ENCODE measurements at places on chromosomes 7 and 10.
A peak's percentile ranks its signal among the peaks of the same experiment; 100 is the strongest.

GRCh38 chr10:14652067-14652466, 122.6 kb downstream of the FAM107B start:
- DNase-seq = no peak

- no peak for DNase-seq
Measured at GRCh38 chr10:117352724-117353123, 22.5 kb downstream of the PDZD8 start.

- no peak for DNase-seq
Measured at GRCh38 chr7:29805886-29806207, 461 bp upstream of the WIPF3 start.

DNA sequence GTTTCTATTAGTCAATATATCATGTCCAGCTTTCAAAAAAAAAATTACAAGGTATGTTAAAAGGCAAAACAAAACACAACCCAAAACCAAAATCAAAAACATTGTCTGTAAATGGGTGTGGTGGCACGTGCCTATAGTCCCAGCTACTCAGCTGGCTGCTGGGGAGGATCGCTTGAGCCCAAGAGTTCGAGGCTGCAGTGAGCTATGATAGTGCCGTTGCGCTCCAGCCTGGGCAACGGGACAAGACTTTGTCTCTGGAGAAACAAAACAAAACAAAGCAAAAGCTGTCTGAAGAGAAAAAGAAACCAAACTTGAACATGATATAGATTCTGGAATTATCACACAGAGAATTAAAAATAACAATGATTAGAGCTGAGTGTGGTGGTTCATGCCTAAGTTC, 10.3 kb upstream of the CPA5 start:
- DNase-seq = no peak

- DNase-seq = no peak
Measured at GRCh38 chr10:132866601-132867381, 75.6 kb downstream of the CFAP46 start.

GRCh38 chr10:947051-947450, 15.5 kb upstream of the LARP4B start:
- no peak for DNase-seq

GRCh38 chr7:130275826-130276297, 9.2 kb downstream of the CPA2 start:
- no peak for DNase-seq

GRCh38 chr10:110531687-110532086, 34.0 kb downstream of the DUSP5 start:
- no peak for DNase-seq

DNA sequence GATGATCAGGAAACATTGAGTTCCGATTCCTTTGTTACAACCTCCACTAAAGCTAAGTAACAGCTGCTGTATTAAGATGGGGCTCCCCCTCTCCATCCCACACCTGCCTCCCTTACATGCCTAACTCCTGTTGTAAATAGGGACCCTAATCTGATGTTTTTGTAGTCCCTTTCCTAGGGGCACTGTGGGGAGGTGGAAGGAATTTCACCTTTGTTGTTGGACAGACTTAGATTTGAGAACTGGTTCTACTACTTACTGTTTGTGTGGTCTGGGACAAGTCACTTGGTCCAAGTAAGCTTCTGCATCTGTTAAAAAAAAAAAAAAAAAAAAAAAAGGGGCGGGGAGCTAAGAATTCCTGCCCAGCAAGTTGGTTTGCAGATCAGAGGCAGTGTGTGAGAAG, 42.6 kb downstream of the KIAA1217 start:
- no peak for DNase-seq

GRCh38 chr7:131236318-131236672, 91.4 kb upstream of the MKLN1 start:
- no peak for DNase-seq

DNA sequence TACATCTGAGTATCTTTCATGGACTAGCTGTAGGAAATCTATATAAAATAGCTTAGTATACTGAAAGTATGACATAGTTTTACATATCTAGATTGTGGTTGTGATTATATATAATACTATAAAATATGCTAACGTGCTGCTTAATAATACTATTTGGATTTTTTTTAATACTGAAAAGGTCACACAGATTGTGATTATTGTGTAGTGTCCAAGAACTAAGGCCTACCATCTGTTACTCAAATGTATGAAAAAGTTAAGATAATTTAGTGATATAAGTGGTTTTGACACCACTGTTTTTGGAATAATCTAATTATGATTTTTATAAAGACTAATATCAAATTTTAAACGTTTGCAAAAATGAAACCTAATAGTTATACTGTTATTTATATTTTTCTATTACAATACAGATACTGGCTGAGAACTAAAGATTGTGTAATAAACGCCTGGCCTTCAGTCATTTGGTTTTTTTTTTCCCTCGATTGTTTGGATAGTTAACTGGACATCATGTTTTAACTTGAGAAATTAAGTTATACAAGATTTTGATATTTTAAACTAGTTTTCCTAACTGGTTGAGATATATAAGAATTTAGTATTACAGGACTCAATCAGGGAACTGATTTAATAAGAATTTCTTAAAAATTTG, 12.6 kb downstream of the PTEN start:
- no peak for DNase-seq

GRCh38 chr10:93566435-93567276, at the start of gene FFAR4:
Gene FFAR4, plus strand, starts transcription at chr10:93566665. Its CDS starts 56 bp downstream, at chr10:93566721.
- peak; percentile 40 for DNase-seq

GRCh38 chr7:39672176-39672575, 48.8 kb downstream of the RALA start:
- DNase-seq = no peak

DNA sequence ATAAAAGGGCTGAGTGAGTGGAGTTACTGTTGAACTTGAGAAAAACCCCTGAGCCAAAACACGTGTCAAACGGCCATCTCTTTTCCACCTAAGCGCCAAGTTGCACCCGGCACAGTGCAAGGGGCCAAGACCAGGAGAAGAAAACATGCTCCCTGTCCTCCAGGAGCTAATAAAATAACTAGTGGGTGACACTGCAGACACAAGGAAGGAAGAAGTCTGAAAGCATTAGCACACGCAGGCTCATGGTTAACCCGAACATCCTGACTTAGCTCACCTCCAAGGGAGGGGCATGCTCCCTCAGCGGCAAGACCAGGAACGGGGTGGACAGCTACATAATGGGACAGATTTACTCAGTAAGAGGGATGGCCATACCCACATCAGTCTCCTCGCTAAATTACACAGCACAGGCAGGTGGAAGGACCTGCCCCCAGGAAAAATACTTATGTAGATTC, 65.0 kb downstream of the PIP4K2A start:
- DNase-seq = no peak

- DNase-seq = no peak
Measured at GRCh38 chr10:20984662-20985061, 87.6 kb upstream of the NEBL start.
